ENCODE measurements at places on chromosomes 2 and 18. TPM values are rescaled to one million over a fixed set of nuclear protein-coding genes. Genes with fewer than 3 reads are reported as not detected.

GRCh38 chr2:98502556-98503335 is 58.1 kb downstream of the INPP4A start:
- DNase-seq: peak; percentile 66

DNA sequence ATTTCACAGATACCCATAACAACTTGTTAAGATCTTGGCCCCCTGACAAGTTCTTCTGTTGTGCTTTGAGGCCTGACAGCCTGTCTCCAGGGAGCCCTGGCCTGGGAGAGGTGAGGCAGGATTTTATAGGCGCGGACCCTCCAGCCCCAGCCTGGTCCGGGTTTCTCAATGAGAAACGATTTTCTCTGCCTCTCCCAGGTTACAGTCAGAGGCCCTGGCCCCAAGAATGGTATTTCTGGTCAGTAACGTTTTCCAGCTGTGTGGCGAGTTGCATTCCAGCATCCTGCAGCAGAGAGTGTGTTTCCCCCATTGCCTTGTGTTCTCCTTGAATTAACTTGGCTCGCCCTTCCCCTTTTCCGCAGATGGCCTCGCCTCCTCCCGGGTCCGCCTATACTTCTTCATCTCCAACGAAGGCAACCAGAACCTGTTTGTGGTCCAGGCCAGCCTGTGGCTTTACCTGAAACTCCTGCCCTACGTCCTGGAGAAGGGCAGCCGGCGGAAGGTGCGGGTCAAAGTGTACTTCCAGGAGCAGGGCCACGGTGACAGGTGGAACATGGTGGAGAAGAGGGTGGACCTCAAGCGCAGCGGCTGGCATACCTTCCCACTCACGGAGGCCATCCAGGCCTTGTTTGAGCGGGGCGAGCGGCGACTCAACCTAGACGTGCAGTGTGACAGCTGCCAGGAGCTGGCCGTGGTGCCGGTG is 3.0 kb downstream of the INHBB start:
- DNase-seq: no peak

DNA sequence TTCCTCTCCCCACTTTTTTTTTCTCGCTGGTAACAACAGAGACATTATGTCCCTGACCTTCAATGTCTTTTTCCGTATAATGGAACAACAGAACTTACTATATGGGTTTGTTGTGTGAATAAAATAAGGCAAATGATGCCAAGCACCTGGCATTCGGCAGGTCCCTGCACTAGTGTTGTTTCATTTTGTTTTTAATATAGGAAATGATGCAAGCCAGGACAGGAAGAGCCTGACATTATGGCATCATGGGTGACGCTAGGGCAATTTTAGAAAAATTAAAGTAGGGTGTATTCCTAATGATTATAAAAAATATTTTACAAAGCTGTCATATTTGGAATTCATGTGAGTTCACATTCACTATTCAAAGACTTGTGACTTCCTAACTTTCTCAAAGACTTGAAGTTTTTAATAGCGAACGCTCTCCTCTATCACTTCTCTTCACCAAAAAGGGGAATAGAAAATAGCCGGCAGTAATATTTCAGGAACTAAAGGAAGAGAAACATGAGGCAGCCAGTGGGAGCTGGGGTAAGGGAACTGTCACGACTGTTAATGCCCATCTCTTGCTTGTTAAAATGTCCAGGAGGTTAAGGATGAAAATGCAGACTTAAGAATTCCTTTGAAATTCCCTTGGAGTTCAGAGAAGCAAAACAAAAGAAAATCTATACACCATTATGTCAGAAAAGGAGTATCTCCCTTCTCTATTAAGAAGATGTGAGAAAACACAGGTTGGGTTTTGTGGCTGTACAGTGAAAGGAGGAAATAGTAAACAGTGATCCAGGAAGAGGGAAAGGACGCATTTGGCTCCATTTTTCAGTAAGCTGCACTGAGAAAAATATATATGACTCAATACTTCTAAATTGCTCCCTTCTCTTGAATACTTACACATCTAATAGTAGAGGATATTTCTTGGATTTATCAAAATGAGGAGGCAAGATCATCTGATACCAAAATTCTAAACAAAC is 60.2 kb downstream of the DPP4 start:
- DNase-seq: no peak

DNA sequence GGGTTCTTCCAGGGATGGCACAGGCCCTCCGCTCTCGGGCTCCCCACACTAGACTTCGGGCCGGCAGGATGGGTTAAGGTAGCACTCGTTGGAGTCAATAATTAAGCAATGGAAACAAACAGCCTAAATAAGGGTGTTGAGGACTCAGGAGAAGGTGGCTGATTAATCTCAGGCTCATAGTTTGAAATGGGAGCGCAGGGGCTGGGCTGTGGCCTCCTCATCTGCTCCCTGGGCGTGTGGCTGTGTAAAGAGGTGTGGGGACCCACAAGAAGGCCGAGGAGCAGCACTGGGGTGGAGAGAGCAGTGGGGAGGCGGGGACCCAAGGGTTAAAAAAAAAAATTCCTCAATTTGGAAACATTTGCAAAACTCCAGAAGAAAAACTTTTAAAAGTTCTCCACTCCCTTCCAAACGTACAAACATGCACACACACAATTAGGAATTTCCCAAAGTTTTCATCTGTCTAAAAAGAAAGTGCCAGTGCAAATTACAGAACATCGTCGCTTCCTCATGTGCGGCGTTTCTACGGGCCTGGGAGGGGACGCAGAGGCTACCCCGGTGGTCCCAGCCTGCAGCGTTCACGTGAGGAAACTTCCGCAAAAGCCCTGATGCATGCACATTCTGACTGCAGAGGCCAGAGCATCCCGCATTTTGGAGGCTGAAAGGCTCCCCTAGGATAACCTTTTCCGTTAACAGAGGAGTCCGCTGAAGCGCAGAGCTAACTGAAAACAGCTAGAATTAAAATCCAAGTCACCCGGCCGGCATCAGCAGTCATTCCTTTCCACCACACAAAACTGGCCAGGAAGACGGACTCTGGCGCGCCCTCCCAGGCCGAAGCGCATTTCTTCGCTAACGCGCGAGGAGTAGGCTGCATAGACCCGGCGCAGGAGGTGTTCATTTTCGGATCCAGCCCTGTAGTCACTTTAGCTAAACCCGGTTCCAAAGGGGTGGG is 1.0 kb upstream of the TUBB6 start:
- DNase-seq: peak; percentile 73

GRCh38 chr2:3470166-3470651 is 49.1 kb downstream of the ADI1 start:
- peak; percentile 90 for DNase-seq

DNA sequence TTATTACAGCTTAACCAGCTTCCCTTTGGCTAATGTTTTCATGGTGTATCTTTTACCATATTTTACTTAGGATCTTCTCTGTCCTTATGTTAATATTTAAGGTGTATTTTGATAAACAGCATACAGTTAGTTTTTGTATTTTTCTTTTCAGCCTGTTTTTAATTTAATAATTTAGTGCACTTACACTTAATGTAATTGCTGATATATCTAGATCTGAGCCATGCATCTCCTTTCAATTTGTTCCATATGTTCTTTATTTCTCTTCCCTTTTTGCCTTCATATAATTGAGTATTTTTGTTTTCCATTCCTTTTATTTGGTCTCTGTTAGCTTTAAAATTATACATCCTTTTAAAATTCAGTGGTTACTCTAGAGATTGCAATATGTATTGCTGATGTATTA is 78.8 kb downstream of the SMC6 start:
- DNase-seq: no peak

The NTSR2 gene
- total RNA-seq: not detected

The KCNE4 gene
- total RNA-seq: 4.0 TPM

DNA sequence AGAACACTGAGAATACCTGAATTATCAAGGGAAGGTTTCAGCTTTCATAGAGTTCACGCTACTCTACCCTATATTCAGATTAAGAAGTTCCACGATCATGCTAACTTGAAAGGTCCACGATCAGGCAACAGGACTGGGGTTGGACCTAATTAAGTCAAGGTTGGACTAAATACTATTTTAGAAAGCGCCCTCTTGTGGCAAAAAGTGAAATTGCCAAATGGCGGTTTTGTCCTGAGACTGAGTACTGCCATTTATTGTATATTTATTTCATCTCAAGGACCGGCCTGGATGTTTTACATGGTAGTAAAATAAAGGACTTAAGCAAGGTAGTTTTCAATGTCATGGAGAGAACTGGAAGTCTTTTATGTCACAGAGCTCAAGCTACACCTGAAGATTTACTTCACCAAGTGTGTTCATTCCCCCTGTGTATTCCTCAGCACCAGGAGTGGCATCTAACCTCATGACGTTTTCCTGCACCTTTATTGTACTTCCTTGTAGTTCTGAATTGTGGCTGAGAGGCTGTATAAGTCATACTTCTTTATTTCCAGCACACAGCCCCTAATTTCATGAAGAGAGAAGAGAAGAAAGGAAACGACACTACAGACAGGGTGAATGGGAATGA is 56.8 kb downstream of the SRD5A2 start:
- DNase-seq: peak; percentile 62

GRCh38 chr18:48656582-48656981 is 117.8 kb downstream of the CTIF start:
- DNase-seq: peak; percentile 43

DNA sequence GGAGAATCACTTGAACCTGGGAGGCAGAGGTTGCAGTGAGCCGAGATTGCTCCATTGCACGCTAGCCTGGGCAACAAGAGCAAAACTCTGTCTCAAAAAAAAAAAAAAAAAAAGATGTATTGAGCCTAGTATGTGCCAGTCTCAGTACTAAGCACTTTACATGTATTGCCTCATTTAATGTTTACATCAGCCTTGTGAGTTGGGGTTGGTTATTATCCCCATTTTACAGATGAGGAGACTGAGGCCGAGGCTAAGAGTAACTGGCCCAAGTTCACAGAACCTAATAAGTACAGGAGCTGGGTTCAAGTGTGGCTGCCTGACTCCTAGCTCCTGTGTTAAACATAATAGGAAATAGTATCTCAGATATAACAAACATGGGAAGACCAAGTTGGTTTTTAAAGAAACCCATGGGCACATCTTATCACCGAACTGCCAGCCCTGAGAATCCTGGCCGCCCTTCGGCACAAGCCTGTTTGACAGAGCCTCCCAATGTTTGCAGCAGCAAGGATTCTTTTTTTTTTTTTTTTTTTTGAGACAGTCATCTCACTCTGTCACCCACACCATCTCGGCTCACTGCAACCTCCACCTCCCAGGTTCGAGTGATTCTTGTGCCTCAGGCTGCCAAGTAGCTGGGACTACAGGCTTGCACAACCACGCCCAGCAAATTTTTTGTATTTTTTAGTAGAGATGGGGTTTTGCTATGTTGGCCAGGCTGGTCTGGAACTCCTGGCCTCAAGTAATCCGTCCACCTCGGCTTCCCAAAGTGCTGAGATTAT is 24.2 kb upstream of the GMPPA start:
- DNase-seq: no peak

The FOXI3 gene
- total RNA-seq: not detected

- no peak for DNase-seq
Observed at GRCh38 chr2:134181219-134181618, 72.7 kb upstream of the MGAT5 start.

GRCh38 chr2:59888015-59888414 is 665.4 kb downstream of the BCL11A start:
- no peak for DNase-seq

GRCh38 chr2:119672161-119672862 is 6.7 kb upstream of the TMEM177 start:
- no peak for DNase-seq

DNA sequence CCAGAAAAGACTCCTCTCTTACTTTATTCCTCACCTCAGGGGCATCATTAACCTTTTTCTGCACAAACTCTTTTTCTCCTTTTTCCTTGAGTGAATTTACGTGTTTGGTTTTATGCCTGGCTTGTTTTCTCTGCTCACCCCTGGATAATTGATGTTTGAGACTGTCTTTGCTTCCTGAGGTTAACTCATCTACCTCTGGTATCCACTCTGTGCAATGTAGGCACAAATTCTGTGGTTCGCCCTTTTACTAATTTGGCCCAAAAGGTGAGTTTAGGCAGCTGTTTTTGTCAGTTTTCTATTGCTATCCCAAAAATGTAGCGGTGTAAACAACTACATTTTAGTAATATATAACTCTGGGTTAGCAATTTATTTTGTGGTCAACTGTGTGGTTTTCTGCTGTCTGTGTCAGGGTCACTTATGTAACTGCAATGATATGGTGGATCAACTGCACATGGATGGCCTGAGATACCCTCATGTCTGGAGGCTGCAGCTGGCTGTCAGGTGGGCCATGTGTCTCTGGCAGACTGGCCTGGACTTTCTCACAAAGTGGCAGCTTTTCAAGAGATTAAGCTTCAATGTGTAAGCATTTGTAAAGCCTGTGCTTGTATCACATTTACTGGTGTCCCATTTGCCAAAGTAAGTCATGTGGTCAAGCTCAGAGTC is 329.7 kb downstream of the FSIP2 start:
- DNase-seq: peak; percentile 76

GRCh38 chr2:97948926-97949325 is 46.8 kb downstream of the TMEM131 start:
- no peak for DNase-seq

- no peak for DNase-seq
Observed at GRCh38 chr18:6215888-6216287, 198.8 kb downstream of the L3MBTL4 start.

The GPR75 gene
- 0.92 TPM for total RNA-seq

The CHST10 gene
- total RNA-seq: 12.4 TPM

DNA sequence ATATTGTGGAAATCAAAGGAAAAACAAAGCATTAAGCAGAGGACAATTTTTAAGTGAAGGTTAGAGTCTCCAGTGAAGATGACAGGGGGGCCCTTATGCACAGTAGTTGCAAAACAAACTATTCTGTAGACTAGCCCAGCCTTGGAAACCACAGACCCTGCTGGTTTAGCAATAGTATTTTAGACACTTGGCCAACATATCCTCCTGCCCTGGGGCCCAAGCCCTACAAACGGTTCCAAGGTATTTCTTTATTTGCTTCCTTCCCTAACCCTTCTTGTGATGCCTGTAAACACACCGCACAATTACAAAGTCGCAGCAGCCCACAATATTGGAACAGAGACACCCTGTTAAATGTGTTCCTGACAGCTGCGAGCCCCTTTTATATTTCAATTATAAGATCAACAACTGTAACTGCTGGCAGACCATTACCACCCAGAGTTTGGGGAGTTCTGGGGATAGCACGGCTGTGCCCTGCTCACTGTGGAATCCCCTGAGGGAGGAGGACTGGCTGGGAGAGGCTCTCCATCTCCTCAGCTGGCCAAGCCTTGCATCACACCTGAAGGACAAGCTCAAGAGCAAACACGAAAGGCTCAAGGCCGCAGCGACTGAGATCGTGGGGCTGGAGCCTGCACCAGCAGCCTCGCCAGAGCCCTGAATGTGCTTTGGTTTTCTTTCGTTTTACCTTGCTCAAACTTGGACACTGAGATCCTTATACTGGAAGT is 282.2 kb upstream of the ATP5MC3 start:
- no peak for DNase-seq

All from LHCN-M2 (cell line).